NCI-H2081 (cell line): ENCODE measurements at places on chromosomes 6 and 20.

DNA sequence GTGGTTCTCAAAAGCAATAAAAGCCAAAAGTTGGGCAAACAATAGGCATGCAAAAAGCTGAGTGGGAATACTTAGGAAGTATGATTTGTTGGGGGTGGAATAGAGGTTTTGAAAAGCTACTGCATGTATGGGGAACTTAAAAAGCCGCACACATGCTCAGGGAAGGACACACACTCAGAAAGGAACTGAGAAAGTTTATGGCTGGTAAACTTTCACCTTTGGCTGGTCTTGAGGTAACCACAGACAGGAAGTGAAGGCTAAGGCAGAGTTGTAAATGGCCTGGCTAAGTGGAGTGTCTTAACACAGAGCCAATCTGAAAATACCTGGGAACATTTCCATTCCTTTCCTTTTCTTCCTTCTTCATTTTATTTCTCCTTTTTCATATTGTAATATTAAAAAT, 134.5 kb upstream of the EXOC2 start:
- DNase-seq: no peak

GRCh38 chr6:55456016-55456415, 123.0 kb downstream of the HMGCLL1 start:
- no peak for DNase-seq

DNA sequence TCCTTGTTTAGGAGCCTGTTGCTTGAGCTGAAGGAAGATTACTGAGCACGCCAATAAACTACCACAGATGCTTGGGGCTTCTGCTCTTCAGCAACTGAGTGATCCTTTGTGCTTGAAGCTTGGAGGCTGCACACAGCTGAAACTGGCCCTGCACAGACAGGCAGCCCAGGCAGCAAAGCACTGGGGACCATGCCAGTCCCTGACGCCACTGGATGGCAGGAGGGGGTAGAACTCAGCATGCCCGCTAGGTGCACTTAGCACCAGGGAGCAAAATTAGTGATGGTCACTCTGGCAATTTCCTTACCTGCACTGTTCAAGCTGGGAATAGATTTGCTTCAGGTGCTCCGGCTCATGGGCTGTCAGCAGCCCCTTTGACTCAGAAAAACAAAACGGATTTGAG, 91.5 kb downstream of the FAM50B start:
- no peak for DNase-seq

DNA sequence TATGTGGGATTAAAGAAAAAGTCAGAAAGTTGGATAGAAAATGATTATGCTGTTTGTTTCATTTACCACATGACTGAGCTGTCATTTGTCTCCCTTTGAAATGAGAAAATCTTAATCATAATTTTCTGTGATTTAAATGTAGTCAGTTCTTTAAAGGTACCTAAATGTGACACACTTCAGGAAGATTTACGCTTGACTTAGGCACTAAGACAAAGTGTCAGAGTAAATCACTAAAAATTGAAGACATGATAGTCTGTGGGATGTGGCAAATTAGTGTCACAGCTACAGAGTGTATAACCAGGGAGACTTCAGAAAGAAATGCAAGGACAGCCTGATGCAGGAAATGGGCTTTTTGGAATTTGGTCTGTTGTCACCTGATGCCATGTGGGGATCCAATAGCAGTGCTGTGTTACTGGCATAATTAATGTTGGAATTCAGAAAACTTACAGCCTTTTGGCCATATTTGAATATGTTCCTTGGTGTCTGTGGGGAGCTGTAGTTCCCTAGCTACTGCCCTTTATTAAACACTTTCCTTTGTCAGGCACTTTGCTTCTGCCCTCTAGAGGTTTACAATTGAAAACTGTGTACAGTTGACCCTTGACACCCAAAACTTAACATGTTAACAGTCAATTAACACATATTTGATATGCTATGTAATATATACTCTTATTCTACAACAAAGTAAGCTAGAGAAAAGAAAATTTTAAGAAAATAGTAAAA, 493.8 kb downstream of the UTRN start:
- no peak for DNase-seq

- DNase-seq: no peak
Observed at GRCh38 chr6:135282395-135282794, 101.3 kb downstream of the MYB start.

- no peak for DNase-seq
Observed at GRCh38 chr6:32622545-32623401, 14.4 kb upstream of the HLA-DQA1 start.

GRCh38 chr6:21478883-21479539, 114.5 kb upstream of the SOX4 start:
- DNase-seq: peak; percentile 52

DNA sequence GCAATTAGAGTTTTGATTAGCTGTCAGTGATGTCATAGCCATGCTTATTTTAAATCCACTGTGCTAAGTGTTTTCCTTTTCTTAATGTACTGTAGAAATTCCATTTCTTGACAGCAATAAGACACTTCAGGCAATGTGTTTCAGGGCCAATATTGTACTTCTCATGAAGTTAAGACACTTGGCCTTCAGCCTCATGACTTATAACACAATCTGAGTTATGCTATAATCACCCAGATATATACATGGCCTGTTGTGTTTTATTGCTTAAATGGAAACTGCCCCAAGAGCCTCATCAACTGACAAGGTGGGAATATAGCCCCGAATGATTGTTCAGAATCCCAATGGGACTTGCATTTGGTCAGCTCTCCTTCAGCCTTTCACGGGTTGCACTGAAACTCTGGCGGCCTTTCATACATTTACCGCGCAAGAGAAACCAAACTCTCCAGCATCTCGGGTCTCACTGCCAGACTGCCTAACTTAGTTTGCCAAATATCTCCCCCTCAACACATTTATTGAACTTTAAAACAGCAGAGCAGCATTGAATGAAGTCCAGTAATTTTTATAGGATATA, 44.2 kb upstream of the TBX18 start:
- DNase-seq: no peak

GRCh38 chr20:62543470-62544302, 67.9 kb upstream of the GATA5 start:
- no peak for DNase-seq

DNA sequence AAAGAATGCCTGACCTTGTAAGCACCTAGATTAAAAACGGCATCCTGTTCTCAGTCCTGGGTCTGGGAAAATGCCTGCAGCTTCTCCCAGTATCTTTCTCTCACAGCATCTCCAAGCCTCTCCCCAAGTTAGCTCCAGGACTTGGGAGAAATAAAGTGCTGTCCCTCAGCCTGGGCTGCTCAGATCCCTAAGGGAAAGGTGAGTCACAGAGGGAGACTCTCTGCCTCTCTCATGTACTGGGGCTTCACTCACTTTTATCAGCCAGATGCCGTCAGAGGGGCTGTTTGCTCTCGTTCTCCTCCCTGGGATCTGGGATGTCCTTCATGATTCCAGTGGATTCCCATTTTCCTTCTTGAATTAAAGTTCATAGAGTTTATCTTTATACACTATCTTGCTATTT, 293.6 kb downstream of the COL12A1 start:
- no peak for DNase-seq

GRCh38 chr6:91386204-91386603, 799.3 kb upstream of the MAP3K7 start:
- no peak for DNase-seq

DNA sequence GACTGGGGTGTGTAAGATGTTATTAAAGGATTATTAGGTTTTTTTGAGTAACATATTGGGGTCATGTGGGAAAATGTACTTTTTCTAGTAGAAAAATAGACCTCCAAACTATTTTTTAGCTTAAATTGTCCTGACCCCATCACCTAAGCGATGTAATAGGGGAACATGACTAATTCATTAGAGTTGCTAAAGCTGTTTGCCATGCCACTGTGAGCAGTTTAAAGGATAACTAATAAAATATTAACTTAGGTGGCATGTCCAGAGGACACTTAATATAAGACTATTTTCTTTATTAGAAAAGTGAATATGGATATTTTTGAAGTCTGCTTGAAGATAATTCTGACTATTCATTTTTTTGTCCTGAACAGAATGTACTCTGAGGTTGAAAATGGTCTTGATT, 545.9 kb upstream of the BTBD3 start:
- DNase-seq: no peak

DNA sequence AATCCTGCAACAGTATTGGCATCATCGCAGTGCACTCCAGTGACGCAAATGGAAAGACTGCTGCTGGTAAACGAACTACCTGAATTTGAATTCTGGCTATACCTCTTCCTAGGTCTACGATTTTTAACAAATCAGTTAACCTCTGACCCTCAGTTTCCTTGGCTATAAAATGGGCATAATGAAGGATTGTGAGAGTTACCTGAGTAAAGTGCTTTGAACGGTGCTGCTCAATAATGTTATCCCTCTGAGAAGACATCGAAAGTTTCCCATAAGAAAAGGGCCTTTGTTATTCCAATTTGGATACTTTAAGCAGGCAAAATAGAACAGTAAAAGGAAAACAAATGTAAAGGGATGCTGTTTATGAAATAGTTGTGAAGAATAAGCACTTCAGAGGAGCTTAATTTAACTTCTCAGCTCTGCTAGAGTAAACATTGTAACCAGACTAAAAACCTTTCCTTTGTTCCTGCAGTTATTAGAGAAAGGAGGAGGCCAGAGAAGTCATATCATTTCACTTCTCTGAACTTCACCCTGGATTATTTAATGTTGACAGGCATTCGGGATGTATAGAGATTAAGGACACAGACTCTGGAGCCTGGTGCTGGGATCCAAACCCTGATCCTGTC, 5.8 kb downstream of the SGK1 start:
- no peak for DNase-seq

DNA sequence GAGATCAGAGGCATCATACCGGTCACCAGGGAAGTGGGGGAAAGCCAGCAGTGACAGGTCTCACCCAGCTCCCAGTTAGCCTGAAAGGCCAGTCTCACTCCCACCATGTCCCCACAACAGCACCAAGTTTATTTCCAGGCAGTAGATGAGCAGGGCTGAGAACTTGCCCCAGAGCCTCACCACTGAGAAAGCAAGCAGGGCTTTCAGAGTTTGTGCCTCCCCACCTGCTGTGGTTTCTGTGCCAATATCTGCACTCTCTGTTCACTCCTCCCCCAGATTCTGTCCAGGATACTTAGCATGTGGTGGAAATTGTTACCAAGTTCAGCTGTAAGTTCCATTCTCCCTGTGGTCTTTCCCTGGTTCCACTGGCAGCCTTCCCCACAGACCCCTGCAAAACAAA, 255.0 kb upstream of the HTR1E start:
- DNase-seq: no peak

GRCh38 chr20:20138301-20139064, 86.2 kb downstream of the CFAP61 start:
- no peak for DNase-seq

DNA sequence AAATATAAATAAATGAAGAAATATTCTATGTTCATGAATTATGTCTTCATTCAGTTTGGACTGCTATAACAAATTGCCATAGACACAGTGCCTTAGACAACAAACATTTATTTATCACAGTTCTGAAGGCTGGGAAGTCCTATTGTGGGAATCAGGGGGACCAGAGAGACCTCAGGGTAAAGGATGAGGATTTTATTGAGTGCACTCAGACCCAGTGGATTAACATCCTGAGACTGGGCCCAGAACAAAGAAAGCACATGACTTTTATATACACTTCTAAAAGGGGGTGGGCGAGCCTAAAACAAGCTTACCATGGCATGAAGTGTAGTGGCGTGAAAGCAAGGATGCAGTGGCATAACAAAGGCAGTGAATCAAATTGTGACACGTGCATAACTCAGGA, 26.9 kb upstream of the CBLN4 start:
- no peak for DNase-seq

- DNase-seq: peak; percentile 17
Observed at GRCh38 chr6:143677891-143678791, at the start of gene PHACTR2. TSS of gene PHACTR2 (plus strand) at chr6:143677965. CDS start at chr6:143678164, 199 bp downstream.

- DNase-seq: no peak
Observed at GRCh38 chr6:145110109-145110508, 625.2 kb downstream of the EPM2A start.

DNA sequence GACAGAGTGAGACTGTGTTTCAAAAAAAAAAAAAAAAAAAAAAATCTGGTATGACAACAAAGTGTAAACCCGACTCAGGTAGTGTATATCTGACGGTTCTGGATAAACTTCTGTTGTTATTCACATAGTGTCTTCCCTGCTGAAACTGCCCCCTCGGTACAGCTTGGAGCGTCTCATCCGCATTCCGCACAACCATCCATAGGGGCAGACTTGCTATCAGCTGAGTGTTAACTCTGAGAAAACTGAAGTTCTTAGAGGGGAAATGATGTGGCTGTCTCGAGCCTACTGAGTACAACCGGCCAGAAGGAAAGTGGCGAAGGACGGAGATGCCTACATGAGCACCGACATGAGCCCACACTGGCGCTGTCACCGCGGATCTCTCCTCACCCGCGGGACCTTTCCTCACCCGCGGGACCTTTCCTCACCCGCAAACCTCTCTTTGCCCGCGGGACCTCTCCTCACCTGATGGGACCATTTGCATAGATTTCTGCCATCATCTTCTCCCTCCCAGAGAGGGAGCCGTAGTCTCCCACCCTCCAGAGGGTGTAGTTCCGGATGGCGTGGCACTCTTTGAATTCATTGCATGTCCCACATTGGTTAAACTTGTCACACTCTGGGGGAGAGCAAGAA, 9.8 kb downstream of the CTSZ start:
- DNase-seq: no peak

GRCh38 chr6:170132561-170132991, 158.3 kb downstream of the DLL1 start:
- DNase-seq: no peak

GRCh38 chr6:74284284-74284683, 588.3 kb downstream of the CD109 start:
- no peak for DNase-seq

- DNase-seq: no peak
Observed at GRCh38 chr6:27140999-27141528, 106.4 kb upstream of the PRSS16 start.

DNA sequence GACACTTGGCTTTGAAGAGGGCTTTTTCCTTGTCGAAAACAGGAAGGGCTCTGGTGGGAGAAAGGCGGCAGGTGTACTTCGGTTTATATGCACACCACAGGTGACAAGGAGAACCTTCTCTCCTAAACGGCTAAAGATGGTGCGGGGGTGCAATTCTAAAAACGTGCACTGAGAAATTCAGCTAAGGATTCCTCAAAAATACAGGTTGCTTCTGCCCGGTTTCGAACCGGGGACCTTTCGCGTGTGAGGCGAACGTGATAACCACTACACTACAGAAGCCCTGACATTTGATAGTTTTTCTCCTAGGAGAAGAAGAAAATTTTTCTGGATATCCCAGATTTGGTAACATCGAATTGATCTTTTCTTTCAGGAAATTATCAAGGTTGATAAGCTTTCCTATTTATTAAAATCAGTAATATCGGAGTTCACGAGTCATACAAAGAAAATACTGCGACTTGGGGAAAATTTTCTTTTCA, 32.0 kb downstream of the POM121L2 start:
- DNase-seq: peak; percentile 59

- no peak for DNase-seq
Observed at GRCh38 chr6:34152806-34153520, 7.1 kb upstream of the GRM4 start.

- DNase-seq: no peak
Observed at GRCh38 chr6:3900744-3901336, 51.7 kb downstream of the FAM50B start.

GRCh38 chr20:34920055-34920454, 35.6 kb downstream of the GSS start:
- no peak for DNase-seq
